Natural killer cell (primary cell): ENCODE measurements at places on chromosomes 11 and 22. TPM values are rescaled to one million over a fixed set of nuclear protein-coding genes. Genes with fewer than 3 reads are reported as not detected.
A peak's percentile ranks its signal among the peaks of the same experiment; 100 is the strongest.

DNA sequence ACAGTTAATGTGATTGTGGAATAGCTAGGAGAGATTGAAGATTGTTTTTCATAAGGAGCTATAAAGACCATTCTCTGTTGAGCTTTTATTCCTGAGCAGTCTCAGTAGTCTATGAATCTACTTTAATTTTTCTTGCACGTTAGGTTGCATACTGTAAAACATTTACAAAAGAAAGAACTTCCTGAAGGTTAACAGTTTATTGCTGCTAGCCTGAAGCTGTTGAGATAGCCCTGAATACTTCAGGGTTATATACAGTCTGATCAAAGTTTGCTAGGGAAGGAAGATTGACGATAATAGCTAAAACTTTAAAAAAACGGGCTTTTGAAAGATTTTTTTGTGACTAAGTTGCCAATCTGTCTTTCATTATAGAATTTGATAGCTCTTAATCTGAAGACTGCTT is 64.8 kb downstream of the PPP6R3 start:
- DNase-seq: no peak

GRCh38 chr22:38919631-38920190 is 37.7 kb upstream of the APOBEC3A start:
- DNase-seq: no peak

DNA sequence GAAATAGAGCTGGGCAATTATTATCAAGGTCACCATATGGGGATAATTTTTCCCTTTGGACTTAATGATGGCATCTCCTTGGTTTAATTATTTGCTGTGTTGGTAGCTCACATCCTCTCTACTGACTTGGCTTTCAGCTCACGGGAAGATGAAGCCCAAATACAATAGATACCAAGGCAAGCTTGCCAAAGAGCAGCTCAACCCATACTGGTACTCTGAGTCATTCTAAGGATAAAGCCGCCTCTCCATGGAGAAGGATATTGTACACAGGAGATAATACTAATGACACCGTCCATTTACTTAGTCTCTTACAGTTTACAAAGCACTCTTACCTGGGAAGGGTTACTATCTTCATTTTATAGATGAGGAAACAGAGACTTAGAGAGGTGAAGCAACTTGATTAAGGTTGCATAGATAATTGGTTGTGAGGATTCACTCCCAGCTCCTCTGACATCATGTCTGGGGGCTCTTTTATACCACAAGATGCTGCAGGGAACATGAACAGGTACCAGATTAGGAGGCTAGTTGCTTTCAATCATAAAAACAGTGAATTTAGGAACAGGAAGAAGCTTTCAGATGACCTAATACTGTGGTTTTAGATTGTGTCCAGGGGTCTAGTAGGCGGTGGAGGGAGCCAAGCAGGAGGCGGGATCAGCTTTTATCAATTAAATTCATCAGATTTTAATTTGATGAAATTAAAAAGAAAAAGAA is 48.3 kb upstream of the PICALM start:
- DNase-seq: no peak

DNA sequence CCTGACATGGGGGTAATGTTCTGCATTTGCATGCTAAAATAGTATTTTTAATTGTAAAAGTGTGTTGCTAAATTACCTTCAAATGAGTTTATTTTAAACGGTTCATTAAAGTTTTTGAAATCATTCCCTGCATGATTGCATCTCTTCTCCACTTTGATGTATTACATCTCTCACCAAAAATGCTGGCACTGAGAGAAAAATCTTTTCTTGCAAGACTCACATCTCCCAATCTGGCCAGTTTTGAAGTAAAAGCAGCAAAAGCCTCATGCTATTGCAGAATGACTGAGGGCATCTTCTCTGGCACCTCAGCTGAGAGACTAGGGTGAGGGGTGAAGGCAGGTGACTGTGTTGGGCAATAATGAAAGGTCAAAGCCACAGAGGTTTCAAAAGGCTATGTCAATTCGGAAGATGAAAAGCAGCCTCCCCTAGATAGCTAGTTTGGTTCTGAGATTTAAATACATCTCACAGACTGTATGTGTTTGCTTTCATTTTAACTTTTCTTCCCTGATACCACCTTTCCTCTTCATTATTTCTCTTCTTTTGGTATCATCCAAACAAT is 292.2 kb upstream of the RAG2 start:
- no peak for DNase-seq

GRCh38 chr11:117759305-117759704 is 37.7 kb downstream of the DSCAML1 start:
- no peak for DNase-seq

DNA sequence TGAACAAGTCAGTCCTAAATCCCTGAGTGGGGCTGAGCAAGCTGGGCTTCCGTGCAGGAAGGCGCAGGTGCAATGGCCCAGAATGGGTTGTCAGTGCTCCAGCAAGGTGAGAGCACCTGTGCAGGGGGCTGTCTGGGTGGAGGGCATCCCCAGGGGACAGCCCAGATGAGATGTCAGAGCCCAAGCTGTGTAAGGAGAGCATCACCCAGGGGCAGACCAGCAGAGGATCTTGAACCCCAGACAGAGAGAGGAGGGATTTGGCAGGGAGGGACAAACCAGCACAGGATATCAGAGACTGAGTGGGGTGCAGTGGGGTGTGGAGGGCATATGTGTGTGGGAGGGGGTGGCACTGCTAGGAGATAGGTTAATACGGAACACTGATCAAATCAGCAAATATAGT is 114.9 kb upstream of the TMEM45B start:
- DNase-seq: no peak

- no peak for DNase-seq
Observed at GRCh38 chr11:106032861-106033260, 10.8 kb upstream of the MSANTD4 start.

- DNase-seq: peak; percentile 39
Observed at GRCh38 chr11:47980907-47981621, 705 bp downstream of the PTPRJ start.

DNA sequence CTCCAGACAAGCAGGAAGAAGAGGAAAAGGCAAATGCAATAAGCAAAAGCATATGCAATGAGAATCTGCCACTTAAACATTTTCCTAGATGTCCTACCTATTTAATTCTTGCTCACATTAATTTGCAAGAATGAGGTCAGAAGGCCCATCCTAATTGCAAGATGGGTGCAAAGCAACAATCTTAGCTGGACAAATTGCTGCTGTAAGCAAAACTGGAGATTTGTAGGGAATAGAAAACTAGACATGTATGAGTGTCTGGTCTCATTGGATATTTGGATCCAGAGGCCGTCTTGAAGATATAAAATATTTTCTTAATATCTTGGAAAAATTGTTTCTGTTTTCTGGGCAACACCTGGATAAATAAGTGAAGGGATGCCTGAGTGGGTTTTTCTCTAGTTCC is 150.1 kb upstream of the PGR start:
- no peak for DNase-seq

PHF21B gene
- total RNA-seq: not detected

STT3A gene
- 56.7 TPM for total RNA-seq

KRTAP5-11 gene
- total RNA-seq: not detected

TRIM21 gene
- total RNA-seq: 32.0 TPM

THAP12 gene
- total RNA-seq: 66.1 TPM

CYP2D6 gene
- 3.8 TPM for total RNA-seq

SULT4A1 gene
- total RNA-seq: not detected

NTM gene
- total RNA-seq: not detected

GGTLC2 gene
- not detected for total RNA-seq

CARD10 gene
- total RNA-seq: 0.10 TPM
